ENCODE measurements at places on chromosomes 6 and 20.

DNA sequence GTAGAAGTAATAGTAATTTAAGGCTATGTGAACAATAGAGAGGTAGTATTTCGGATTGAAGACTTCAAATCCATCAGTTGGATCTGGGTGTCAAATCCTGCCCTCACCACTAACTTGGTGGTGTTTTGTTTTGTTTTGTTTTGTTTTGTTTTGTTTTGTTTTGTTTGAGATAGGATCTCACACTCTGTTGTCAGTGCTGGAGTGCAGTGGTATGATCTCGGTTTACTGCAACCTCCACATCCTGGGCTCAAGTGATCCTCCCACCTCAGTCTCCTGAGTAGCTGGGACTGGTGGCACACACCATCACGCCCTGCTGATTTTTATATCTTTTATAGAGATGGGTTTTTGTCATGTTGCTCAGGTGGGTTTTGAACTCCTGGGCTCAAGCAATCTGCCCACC, 129.4 kb upstream of the ZNF217 start:
- DNase-seq = no peak

- no peak for DNase-seq
These were observed 254.4 kb upstream of the POU3F2 start for GRCh38 chr6:98579941-98580340.

GRCh38 chr6:169808608-169808967, 57.2 kb downstream of the ERMARD start:
- no peak for DNase-seq

DNA sequence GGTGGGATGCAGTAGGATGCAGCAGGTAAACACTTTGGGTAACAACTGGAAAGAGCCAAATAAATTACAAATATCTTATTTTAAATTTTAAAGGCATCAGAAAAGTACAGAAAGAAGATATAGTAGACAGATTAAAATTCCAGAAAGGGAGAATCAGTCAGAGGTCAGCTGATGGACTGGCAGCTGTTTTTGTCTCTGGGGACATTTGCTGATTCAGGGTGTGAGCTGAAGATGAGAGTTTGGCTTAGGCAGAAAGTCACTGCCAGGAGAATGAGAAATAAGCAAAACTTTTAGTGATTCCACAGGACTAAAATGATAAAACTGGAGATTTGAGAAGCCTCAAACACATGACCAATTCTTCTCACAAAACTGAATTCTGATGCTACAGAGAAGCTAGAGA, 39.5 kb downstream of the AHI1 start:
- no peak for DNase-seq

- DNase-seq = no peak
These were observed 40.4 kb upstream of the SGK1 start for GRCh38 chr6:134358320-134358719.

DNA sequence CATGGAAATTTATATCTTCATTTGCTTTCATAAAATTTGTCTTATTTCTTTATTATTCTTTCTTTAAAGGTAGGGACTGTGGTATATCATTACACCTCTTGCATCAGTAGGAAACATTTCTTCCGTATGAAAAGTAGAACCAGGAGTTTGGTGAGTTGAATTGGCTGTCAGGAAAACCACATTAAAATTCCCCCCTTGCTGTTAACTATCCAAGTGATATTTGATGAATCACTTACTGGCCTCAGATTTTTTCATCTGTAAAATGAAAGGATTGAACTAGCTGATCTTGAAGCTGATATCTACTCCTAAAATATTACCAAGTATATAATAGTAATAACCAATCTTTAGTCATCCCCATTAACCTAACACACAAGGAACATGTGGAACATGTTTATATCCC, 460.9 kb downstream of the GJA1 start:
- DNase-seq = no peak

DNA sequence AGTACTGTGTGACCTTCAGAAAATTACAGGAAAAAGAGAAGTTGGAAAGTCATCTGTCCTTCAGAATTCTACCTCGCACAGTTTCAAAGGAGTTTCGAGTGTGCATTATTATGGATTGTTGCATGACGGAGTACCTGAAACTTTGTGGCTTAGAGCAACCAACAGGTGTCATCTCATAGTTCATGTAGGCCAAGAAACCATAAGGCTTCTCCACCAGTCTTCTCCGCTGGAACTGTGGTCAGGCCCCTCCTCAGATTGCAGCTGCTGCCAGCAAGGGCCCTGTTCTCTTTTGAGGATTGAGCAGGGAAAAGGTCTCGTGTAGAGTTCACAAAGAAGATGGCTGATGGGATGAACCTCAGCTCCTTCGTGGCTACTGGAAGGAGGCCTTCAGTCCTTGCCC, 151.2 kb upstream of the THBS2 start:
- DNase-seq = no peak

- no peak for DNase-seq
These were observed 35.9 kb upstream of the HLA-G start for GRCh38 chr6:29791786-29792122.

DNA sequence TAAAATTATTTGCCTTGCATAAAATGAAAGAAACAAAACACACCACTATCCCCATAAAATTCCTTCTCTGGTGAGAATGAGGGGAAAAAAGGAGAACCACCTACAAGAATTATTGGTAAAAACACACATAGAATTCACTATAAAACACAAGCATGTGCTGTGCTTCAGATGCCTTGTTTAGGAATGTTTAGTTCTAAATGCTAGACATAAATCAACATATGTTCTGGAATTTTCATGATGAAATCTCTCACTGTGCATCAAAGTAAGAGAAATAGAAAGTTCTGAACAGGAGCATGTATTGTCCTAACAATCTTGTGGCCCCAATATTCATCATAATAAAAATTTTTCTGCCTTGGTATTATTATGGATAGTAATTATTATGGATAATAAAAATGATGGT, 111.0 kb downstream of the PLCB4 start:
- DNase-seq = no peak

- DNase-seq = no peak
These were observed 74.6 kb downstream of the BACH2 start for GRCh38 chr6:90222008-90222407.

DNA sequence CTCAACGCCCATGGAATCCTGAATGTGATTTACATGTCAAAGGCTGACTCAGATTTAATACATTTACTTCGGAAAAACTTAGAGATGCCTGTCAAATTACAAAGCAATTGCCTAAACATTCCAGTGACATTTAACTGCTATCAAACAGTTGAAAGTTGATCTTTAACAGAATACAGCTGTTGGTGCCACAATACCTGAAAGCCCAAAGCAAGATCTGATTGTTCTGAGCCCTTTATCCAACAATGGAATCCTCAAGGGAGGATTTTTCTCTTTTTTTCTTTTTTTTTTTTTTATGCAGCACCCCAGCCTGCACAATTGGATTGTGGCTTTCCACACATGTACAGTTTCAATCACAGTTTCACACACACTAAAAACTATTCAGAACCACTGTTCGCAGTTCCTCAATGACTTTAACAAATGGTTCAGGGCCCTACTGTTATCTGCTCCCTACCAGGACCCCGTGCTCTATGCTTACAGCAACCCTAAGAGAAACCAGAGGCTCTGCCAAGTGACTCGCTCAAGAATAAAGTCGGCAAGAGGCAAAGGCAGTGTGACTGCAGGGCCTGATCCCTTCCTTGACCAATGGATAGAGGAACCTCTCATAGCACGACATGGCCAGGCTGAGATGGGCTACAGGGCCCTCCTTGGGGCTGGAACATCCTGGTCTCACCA, 33.3 kb downstream of the EPB41L2 start:
- no peak for DNase-seq

DNA sequence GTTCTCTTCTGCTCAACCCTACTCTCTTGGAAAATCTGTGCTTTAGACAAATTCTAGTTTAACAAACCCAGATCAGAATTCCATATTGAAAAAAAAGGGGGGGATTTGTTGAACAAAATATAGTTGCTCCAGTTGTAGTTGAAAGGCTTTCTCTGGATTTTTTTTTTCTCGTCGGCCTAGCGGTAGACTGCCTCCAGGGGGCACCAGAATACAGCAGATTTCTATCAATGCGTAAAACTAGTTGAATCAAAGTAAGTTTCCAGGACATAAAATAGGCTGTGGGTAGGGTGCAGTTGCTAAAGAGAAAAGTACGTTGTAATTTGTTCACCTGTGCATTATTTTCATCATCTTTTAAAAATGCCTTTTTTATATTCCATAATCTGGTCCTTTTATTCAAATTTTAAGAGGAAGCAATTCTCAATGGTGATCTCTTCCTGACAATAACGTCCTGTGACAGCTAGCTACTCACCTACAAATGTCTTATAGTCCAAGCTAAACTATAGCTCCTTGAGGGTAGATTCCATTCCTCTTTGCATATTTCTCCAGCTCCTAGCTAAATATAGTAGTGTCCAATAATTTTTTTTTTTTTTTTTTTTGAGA, 105.4 kb downstream of the PERP start:
- DNase-seq = peak; percentile 49

GRCh38 chr6:1678201-1678600, 68.5 kb downstream of the FOXC1 start:
- DNase-seq = no peak

- DNase-seq = no peak
These were observed 281.5 kb downstream of the THBS2 start for GRCh38 chr6:168972128-168972527.

- no peak for DNase-seq
These were observed 226.6 kb upstream of the MOCS1 start for GRCh38 chr6:40160826-40161225.

DNA sequence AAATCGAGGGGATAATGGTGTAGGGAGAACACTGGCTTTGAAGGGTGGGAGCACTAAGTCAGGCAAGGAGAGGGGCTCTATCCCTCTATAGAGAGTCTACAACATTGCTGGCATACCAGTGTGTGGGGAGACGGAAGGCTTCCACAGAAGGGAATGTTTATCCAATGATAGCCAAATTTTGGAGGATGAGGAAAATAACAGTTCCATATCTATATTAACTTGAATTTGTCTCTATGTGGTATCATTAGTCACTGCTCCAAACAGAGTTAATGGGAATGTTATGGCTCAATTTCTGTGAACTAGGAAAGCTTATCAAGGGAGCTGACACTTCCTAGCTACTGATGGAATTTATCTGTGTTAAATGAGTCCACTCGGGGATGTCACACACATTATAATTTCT, 208.9 kb upstream of the PHACTR1 start:
- no peak for DNase-seq

- no peak for DNase-seq
These were observed 9.1 kb downstream of the MAPK13 start for GRCh38 chr6:36139431-36139830.

DNA sequence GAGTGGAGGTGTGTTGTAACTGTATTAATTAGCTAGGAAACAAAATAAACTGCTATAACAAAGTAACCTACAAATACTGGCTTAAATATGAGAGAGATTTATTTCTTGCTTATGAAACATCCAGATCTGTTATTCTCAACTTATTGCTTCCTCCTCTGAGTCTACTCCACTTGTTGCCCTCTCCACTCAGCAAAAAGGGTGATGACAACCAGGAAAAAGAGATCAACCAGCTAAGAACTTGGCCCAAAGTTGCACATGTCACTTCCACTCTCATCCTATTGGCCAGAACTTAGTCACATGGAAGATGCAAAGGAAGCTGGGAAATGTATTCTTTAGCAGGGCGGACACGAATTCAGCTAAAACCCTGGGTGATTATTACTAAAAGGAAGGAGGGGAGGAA, 5.2 kb upstream of the TP53RK start:
- DNase-seq = no peak

DNA sequence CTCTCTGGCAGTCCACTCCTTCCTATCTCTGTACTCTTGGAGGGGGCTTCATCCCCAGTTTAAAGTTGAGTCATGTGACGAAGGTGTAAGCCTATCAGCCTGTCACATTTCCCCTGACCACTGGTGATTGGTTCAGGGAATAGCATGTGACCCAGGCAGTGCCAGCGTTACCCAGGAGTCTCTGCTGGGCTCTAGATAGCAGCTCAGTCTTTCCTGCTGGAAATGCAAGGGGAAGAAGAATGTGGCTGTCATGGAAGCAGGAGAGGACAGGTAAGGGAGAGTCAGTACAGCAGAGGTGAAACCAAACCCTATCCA, 35.6 kb upstream of the NFATC2 start:
- no peak for DNase-seq

DNA sequence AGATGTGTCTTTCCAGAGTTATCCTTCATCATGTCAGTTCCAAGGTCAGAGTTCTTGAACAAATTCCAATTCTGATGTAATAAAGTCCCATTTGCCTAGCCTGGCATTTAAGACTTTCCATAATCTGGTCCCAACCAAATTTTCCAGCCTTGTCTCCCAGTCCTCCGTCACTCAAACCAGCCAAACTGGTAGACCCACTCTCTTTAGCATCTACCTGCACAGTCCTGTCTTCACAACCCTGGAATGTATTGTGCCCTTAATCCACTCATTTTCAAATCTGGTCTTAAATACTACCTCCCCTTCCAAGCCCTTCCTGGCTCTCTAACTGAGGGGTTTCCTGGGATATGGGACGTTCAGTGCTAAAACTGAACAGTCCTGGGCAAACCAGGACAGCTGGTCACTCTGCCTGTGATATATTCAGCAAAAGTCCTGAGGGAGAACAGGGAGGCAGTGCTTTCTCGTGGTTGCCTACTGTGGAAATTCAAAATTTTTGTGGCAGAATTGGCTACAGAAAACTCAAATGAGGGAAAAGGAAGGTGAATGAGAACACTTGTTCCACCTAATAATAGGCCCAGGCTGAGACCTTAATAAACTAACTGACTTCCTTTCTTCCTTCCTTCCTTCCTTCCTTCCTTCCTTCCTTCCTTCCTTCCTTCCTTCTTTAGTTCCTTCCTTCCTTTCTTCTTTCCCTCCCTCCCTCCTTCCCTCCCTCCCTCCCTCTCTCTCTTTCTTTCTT, 10.8 kb upstream of the AKAP7 start:
- DNase-seq = no peak

DNA sequence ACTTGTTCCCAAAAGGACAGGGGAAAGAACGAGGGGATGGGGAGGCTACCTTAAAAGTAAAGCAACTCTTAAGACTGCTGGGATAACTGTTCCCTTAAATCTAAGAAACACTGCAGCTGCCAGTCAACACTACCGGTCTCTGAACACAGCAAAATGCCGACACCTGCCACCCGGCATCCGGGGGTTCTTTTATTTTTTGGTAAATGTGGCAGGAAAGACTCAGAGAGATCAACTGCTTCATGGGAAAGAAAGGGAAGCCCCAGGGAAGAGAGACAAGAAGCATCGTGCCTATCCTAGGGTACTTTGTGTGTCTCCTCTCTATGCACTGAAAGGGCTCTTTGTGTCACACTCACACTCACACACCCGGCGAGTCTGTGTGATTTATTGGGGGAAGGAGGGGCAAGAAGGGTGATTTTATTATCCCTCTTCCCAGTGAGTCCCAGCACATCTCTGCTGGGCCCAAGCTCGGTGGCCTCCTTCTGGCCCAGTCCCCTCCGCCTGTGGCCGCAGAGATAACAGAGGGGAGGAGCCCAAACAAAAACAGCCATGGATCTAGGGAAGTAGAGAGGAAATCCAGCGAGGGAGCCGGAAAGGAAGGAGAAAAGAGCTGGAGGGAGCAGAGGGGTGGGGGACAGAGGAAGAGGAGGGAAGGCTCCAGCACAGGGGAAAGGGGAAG, 1.4 kb downstream of the FYN start:
- DNase-seq = no peak
